ENCODE measurements at places on chromosomes 13 and 19.

DNA sequence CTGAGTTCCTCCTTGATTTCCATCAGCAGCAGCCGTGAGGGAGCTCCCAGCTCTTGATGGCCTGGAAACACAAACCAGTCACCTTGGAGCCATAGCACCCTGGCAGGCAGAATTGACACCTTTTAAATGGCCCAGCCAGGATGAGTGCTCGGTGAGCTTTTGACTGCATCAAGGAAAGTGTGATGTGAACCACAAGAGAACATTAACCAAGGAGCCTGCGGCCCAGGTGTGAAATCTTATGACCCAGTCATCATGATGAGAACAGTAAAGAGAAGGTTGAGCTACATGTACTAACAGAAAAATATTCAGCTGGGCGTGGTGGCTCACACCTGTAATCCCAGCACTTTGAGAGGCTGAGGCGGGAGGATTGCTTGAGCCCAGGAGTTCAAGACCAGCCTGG, 22.8 kb downstream of the SUGP2 start:
- no peak for DNase-seq

DNA sequence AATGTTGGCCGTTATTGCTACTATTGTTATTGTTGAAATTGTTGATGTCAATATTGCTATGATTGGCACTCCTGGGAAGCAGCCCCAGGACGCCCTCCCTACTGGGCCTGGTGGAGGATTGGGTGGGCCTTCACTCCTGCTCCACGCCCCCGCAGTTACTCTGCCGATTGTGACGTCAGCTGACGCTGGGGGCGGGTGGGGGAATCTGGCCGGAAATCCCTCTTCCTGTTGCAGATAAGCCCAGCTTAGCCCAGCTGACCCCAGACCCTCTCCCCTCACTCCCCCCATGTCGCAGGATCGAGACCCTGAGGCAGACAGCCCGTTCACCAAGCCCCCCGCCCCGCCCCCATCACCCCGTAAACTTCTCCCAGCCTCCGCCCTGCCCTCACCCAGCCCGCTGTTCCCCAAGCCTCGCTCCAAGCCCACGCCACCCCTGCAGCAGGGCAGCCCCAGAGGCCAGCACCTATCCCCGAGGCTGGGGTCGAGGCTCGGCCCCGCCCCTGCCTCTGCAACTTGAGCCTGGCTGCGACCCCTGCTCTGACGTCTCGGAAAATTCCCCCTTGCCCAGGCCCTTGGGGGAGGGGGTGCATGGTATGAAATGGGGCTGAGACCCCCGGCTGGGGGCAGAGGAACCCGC, at the start of gene ETV2:
ETV2 (plus strand) TSS at position 231 of the 637 bp plus-strand sequence. CDS start 716 bp downstream, outside the sequence.
- DNase-seq, result no peak

DNA sequence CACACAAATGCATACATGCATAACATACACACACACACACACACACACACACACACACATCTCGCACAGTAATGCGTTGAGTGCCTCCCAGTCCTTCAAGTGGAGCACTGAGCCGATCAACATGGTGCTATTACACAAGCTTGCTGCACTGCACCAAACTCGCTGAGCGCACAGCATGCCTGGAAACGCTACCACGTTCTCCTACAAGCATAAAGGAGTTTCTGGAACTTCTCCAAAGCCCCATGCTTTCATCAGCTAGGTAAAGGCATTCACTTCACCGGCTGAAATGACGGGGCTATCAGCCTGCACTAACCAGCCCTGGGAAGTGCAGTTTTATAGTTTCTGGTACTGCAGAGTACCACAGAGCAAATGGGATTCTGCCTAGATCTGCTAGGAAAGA, 92.7 kb downstream of the FGF14 start:
- no peak for DNase-seq

DNA sequence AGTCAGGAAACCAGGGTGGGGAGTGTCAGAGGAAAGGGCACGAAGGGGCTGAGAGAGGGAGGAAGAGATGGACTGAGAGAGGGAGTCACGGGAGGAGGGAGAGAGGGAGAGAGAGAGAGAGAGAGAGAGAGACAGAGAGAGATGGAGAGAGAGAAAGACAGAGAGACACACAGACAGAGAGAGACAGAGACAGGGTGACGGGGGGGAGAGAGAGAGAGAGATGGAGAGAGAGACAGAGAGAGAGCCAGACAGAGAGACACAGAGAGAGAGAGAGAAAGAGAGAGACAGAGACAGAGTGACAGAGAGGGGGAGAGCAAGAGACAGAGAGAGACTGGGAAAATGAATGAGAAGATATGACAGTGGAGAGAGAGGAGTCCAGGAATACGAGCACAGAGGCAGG, 494 bp upstream of the KLK14 start:
- DNase-seq, result no peak

DNA sequence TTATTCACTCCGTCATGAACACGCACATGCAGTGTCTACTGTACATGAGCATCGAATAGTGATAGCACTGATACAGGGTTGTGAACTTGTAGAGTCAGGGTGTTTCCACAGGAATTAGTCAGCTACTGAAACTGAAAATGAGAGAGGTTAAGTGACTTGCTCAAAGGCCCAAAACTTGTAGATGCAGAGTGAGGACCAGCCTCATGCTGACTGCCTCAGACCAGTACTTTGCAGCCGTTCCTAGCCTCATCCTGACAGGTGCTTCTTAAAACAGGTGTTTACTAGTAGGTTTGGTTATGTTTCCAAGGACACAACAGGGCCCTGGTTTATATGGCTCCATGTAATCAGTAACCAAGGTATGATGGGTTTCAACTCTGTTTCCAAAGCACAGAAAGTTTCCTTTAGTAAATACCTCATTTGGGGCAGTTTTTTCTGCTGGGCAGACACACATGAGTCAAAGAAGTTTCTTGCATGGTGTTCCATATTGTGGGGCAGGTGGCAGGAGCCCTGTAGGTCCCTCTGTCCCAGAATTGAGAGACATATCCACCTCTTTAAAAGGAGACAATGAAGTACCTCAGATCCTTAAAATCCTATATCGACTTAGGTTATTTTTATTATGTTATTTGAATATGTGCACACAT, 16.0 kb downstream of the FGF9 start:
- DNase-seq, result no peak

All from cerebellar nuclear complex (tissue), 1 donor.